ENCODE measurements at places on chromosomes 1 and 21. TPM values are rescaled to one million over a fixed set of nuclear protein-coding genes. Genes with fewer than 3 reads are reported as not detected.

The KIF26B gene
- 0.16 TPM for total RNA-seq

The TRIM45 gene
- 0.27 TPM for total RNA-seq

The LDLRAD2 gene
- not detected for total RNA-seq

The DISP1 gene
- 1.8 TPM for total RNA-seq

The DIO1 gene
- total RNA-seq = not detected

The IVL gene
- total RNA-seq = not detected

All from activated CD8-positive, alpha-beta T cell treated with anti-CD3 and anti-CD28 coated beads for 36 hours (primary cell).